ENCODE measurements at places on chromosomes 2 and 18.

DNA sequence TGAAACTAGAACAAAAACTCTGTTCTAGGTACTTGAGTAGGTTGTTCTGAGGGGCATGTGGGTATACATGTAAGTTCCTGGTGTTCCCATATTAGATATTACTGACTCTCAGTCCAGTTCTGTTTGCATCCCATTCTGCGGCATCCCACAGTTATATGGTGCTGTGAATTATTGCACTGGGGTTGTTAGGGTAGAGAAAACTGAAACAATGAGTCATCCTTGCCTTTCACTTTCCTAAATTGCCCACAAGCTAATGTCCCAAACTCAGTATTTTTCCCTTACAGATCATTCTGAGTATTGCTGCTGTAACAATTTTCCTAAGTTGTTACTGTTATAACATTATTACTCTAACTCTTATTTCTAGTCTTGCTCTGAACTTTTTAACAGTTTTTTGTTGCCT is 3.0 kb downstream of the WDR75 start:
- peak; percentile 27 for DNase-seq

GRCh38 chr2:56475191-56475590 is 291.4 kb downstream of the CCDC85A start:
- DNase-seq = no peak

DNA sequence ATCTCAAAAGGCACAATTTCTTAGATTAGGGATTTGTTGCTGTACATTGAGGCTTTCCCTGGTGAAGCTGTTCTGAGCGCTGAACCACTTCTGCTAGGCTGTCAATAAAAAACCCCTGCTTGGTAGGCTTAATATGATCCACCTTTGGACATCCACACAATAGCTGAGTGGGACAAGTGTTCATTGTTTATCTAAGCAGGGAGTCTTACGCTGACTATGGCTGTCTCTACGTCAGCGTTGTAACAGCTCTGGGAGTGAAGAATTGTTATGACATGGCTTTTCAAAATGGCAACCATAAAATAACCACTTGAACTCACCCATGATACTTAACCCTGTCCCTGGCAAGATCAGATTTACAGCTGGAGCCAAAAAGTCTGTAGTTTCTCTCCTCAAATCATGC is 111.5 kb upstream of the SULT1C3 start:
- no peak for DNase-seq

DNA sequence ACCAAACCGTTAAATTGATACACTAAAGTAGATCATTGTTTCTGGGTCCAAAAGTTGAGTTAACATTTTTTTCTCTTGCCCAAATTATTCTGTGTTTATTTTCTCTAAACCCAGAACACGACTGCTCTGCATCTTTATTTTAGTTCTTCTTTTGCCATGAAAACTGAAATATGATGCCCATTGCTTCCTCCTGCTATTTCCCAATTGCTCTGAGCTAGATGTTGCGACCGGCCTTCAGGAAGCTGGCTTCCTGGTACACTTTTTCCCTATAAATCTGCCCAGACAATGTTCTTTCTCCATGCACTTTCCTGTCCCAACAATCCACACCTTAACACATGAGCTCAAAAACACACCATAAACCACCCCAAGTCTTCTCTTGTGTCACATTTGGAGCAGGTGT is 501.4 kb downstream of the FBXO15 start:
- DNase-seq = no peak

GRCh38 chr2:211457325-211457724 is 900.9 kb downstream of the CPS1 start:
- DNase-seq = no peak

GRCh38 chr2:1978706-1979105 is 234.4 kb upstream of the PXDN start:
- DNase-seq = no peak

DNA sequence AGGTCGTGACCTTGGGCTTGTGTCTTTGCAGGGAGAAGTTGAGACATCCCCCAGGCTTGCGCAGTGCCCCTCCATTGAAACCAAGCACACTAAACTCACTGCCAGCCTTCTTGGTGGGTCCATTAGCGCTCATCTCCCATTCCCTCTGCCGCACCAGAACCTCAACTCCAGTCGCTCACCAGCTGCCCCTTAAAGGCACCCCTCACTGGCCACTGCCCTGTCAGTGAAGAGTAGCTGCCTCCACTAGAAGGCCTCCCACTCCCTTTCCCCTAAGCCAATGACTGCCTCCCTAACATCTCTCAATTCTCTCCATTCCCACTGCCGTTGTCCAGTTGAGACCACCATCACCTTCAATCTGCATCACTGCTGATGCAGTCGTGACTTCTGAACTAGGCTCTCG is 114.8 kb upstream of the EPC2 start:
- DNase-seq = no peak

GRCh38 chr2:47655563-47655880 is 127.4 kb upstream of the MSH6 start:
- no peak for DNase-seq

DNA sequence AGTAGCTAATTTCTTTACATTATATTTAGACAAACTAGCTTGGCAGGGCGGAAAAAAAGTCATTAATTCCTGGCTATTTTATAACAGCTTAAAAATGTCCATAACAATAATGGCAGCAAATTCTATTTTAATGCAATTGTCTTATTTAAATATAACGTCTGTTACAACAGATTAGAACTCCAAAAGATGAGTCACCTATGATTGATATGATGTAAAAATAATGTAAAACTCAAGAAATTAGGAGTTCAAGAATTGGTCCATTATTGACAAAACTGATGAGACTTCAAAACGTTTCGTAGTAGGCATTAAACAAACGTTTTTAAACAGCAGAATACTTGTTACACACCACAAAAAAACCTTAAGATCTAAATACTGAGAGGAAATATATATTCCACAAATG is 2.7 kb downstream of the XPO1 start:
- no peak for DNase-seq

GRCh38 chr18:62777814-62778213 is 62.5 kb downstream of the PHLPP1 start:
- DNase-seq = no peak

- DNase-seq = no peak
These were observed 264.6 kb upstream of the AGAP1 start for GRCh38 chr2:235229236-235229635.

GRCh38 chr2:230668184-230668938 is 44.3 kb upstream of the CAB39 start:
- DNase-seq = peak; percentile 86

DNA sequence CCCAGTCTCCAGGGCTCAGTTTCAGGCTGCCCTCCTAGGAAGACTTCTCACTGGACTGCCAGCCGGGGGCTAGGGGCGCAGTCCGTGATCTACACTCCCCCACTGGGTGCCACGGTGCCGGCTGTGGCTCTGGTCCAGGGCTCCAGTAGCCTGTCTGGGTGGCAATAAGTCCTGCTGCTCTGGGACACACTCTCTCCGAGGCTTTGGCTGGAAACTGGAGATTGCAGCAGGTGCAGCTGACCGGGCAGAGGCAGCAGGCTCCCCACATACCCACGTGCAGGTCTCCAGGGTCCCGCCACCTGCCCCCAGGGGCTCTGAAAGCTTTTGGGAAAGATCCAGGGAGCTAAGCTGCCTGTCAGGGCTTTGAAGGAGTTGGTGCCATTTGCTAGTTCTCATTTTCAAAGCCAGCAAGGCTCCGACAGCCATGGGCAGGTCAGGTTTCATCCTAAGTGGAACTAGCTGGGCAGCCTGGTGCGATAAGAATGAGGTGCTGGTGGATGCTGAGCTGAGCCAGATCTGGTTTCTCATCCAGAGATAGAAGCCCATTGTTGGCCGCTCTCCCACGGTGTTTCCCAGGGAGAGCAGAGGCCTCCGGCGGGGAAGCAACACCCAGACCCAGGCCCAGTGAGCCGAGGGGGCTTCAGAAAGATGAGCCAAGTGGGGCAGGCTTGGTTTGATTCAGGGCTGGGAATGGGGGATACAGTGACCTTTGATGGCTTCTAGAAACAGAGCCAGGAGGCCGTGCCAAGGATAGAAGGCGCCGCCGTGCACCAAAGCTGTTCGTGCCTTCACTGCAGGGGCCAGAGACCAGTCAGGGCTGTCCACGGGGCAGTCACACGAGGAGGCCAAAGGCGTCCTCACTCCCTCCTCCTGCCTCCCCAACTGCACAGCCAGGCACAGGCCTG is 141.7 kb upstream of the GPC1 start:
- no peak for DNase-seq

GRCh38 chr2:137049518-137049917 is 284.2 kb downstream of the THSD7B start:
- DNase-seq = no peak

- DNase-seq = no peak
These were observed 323.9 kb upstream of the RND3 start for GRCh38 chr2:150811259-150811855.

GRCh38 chr2:239231231-239232194 is 169.3 kb downstream of the HDAC4 start:
- DNase-seq = no peak

DNA sequence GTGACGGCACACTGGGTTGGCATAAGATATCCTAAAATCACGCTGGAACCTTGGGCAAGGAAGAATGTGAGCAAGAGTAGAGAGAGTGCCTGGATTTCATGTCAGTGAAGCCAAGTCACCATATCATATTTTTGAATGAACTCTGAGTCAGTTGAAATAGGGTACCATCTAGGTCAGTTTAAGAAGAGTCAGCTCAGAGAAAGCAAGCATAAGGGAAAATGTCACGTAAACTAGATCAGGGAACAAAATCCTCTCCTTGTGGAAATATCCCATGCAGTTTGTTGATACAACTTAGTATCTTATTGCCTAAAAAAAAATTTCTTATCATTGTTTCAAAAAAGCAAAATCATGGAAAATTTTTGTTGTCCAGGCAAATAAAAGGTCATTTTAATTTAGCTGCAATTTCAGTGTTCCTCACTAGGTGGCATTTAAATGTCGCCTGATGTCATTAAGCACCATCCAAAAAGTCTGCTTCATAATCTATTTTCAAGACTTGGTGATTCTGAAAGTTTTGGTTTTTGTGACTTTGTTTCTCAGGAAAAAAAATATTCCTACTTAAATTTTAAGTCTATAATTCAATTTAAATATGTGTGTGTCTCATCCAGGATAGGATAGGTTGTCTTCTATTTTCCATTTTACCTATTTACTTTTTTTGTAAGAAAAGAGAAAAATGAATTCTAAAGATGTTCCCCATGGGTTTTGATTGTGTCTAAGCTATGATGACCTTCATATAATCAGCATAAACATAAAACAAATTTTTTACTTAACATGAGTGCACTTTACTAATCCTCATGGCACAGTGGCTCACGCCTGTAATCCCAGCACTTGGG is 19.6 kb downstream of the RSAD2 start:
- peak; percentile 45 for DNase-seq

GRCh38 chr2:119724656-119725485 is 34.9 kb upstream of the PTPN4 start:
- no peak for DNase-seq

GRCh38 chr2:58376592-58376991 is 135.5 kb upstream of the FANCL start:
- DNase-seq = peak; percentile 51

DNA sequence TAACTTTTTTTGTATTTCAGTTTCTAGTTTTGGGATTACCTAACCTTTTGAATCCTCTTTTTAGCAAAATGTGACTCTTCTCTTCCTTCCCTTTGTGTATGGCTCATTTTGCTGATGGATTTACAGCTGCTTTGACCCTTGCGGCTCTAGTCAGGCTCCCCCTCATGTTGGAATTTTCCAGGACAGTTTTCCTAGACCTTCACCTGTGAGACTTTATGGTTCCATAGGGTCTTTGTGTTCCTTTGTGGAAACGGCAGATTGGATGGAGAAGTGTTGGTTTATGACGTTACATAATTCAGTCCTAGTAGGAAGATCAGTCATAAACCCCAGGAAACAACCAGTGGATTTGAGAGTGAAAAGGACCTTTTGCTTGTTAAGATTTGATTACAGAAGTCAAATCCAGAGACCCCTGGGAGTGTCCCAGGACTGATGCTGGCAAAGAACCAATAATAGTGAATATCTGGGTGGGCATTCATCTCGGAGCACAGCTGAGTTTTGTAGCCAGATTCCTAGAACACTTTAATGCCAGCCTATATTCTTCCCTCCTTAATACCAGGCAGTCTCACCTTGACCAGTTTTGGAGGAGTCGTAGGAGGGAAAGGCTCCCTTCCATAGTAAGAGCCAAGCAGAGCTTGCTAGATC is 42.7 kb downstream of the SOCS6 start:
- DNase-seq = no peak

DNA sequence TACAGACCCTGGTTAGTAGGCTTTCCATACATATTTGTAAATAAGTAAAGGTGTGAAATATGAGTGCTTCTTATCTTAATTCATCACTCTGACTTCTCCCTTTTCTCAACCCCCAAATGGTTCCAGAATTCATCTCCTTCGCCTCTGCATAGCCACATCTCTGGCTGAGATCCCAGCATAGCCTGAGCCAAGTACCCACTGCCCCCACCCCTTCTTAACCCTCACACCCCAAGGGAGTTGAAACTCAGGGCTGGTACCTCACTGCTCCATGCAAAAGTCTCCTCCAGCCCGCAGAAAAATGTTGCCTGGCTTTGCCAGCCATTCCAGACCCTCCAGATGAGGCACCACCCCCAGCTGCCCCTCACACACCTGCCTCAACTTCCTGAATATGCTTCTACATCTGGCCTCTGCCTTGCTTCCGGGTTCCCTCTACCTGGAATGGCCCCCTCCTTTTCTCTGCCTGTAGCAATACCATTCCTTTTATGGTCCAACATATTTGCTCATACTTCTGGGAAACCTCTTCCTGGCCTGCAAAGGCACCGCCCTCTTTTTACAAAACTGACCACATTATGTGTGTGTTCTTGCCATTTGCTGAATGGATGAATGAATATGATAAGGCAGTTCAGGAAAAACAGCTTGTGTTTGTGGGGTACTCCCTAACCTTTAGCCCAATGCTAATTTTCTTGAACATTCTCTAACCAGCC is 112.8 kb downstream of the CELF4 start:
- no peak for DNase-seq

GRCh38 chr2:112636605-112637288 is 9.0 kb upstream of the SLC20A1 start:
- DNase-seq = no peak
